Esophagus mucosa (tissue), 1 donor: ENCODE measurements at places on chromosomes 7 and 10.

DNA sequence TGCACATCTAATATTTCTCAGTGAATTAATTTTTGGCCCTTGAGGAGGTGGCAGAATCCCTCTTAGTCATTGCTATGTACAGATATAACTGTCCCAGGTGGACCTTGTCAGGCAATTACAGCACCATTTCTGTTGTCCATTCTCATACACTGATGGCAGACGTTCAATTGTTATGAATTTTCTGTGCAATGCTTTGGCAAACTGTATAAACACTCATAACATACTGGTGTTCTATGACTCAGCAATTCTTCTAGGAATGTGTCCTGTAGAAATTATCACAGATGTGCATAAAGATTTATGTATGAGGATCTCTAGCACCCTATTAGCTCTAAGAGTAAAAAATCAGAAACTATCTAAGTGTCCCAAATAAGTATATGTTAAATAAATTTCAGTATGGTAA, 80.8 kb downstream of the DNAJB9 start:
- ATAC-seq: no peak

DNA sequence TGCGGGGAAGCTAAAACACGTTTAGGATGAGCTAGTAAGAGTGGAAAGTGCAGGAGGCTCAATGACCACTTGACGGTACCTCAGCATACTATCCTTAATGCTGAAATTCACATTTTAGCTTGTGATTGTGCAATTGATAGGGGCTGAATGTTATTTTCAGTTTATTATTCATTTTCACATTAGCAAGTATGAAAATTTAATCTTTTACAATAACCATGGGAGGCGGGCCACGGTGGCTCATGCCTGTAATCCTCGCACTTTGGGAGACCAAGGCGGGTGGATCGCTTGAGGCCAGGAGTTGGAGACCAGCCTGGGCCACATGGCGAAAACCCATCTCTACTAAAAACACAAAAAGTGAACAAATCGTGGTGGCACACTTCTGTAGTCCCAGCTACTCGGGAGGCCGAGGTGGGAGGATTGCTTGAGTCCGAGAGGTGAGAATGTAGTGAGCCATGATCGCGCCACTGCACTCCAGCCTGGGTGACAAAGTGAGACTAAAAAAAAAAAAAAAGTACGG, 22.0 kb upstream of the ANLN start:
- no peak for ATAC-seq

- no peak for ATAC-seq
Measured at GRCh38 chr10:114698271-114699061, 40.4 kb upstream of the ABLIM1 start.

DNA sequence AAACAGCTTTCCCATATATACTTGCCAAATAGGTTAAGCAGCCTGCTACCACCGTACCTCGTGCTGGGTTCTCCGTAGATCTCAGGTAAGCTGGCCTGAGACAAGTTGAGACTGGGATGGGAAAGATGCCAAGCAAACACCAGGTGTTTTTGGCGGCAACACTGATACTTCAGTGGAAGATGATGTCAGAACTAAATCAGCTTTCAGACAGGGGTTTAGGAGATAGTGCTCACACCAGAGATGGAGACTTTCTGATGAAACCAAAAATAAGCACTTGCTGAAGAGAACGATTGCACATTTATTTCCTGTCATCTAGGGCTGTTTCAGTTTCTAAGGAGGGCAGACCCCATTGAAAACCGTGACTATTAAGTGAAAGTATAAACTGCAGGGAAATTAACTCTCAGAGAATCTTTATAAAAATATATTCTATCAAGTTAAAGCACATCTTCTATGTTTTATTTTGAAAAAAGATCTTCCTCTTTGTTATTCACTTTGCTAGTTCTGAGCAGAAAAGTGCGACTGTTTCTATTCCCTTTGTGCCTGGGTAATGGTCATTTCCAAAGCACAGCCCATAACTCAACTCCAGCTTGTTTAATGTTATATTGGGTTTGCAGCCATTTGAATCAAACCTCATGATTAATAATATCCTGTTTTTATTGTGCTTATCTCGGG, 149.9 kb downstream of the CPED1 start:
- peak; percentile 47 for ATAC-seq

DNA sequence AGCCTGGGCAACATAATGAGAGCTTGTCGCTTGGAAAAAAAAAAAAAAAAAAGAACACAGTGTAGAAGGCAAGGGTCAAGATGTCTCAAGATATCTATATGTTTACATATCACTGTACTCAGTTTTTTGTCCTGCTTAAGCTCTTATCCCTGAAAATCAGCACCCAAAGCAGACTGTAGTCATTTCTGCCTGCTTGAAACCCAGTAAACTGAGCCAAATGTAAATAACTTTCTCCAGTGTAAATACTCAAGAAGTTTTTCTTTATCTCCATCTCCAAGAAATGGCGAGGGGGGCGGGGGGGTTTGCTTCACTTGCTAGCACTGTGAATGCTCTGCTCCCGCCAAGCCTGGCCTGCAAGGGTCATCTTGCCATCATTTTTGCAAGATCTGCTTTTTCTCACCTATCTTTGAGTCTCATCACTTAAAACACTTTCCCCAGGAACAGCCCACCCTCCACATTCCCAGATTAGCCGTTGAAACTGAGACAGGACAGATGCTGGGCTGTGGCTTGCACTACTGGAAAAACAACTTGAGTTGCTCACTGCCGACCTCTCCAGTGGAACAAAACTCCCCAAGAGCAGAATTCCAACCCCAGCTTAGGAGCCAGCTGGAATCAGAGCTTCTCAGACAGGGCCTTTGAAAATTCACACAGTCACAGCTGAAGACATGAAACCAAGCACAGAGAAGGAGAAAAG, 54.6 kb downstream of the AFAP1L2 start:
- ATAC-seq: no peak

GRCh38 chr10:76245951-76246495, 814.6 kb downstream of the LRMDA start:
- ATAC-seq: no peak

GRCh38 chr10:58781873-58782488, 269.3 kb downstream of the BICC1 start:
- no peak for ATAC-seq

DNA sequence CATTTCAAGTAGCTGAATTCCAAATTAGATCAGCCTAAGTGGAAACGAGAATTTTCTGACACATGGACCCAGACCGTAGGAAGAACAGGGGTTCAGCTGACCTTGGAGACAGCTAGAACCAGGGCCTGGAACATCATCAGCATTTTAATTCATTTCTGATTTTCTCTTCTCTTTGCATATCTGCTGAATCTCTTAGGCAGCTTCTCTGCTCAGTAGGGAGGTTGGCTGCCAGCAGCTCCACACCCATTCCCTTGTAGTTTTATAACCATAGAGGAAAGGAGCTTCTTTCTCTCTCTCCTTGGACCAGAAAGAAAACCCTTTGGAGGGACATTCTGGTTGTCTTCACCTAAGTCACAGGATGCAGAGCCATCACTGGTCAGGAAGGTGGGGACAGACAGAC, 36.0 kb downstream of the LMTK2 start:
- no peak for ATAC-seq

GRCh38 chr10:36725581-36726520, 399.5 kb upstream of the ANKRD30A start:
- no peak for ATAC-seq

- ATAC-seq: no peak
Measured at GRCh38 chr7:45917064-45917463, 4.0 kb downstream of the IGFBP3 start.
